ENCODE measurements at places on chromosomes 2 and 18.

DNA sequence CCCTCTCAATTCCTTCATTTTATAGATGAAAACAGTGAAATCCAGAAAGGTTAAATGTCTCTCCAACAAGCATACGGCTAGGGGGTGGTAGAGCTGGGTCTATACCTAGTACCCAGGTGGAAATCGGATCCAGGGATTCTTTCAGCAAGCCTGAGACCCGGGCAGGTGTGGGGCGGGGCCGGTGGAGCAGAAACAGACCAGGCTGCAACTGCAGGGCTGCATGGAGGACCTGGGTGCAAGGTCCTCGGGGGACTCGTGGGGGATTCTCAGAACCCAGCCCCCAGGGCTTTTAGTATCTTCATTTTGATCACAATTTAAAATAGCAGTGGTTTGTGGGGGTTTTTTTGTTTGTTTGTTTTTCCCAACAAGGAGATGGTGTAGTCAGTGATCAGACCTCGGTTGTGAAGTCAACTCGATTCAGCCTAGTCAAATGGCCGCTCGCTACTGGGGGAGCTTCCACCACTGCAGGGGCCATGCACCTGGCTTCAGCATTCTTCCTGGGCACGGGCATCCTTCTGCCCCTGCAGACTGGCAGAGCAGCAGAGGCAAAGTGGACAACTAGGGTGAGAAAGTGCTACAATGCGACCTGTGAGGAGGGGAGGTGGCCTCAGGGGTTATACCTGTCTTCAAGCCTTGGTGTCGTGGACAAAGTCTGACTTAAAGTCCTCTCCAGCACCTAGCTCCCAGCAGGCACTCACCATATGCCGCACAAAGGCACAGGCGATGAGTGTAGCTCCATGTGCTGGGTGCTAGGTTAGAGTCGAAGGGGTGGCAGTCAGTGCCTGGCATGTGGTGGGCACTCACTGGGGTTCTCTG, 46.3 kb downstream of the GORASP2 start:
- DNase-seq, result no peak

DNA sequence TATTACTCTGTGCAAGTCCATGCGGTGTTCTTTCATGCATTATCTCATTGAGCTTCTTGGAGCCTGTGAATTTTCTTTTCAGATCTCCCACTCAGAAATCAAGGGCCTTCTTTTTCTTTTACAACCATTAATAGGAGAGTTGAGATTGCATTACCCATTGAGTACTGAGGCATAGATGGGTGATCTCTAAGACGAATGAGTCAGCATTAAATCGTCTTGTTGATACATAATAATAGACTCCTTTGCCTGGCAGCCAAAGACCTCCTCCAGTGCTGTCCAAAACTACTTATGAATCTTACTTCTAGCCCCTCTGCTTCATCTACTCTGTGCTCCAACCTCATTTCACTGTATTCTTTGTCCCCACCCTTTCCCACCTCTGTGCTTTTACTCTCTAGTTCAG, 180.5 kb downstream of the AGPS start:
- no peak for DNase-seq

DNA sequence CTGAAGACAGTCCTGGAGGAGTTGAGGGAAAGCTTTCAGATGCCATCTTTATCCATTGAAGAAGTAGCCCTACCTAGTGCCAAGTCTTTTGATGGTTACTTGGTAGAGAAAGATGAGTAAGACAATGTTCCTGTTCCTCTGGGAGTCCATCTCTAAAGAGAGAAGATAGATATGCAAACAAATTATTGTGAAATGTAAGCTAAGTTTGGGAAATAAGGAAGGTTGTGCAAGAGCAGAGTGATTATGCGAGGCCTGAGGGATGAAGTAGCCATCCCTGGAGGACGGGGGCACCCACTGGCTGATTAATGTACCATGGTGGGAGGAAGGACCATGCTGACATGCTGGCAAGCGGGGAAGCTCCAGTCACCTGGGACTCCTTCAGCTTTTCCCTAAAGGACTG, 994 bp upstream of the DTNA start:
- DNase-seq, result peak; percentile 9

DNA sequence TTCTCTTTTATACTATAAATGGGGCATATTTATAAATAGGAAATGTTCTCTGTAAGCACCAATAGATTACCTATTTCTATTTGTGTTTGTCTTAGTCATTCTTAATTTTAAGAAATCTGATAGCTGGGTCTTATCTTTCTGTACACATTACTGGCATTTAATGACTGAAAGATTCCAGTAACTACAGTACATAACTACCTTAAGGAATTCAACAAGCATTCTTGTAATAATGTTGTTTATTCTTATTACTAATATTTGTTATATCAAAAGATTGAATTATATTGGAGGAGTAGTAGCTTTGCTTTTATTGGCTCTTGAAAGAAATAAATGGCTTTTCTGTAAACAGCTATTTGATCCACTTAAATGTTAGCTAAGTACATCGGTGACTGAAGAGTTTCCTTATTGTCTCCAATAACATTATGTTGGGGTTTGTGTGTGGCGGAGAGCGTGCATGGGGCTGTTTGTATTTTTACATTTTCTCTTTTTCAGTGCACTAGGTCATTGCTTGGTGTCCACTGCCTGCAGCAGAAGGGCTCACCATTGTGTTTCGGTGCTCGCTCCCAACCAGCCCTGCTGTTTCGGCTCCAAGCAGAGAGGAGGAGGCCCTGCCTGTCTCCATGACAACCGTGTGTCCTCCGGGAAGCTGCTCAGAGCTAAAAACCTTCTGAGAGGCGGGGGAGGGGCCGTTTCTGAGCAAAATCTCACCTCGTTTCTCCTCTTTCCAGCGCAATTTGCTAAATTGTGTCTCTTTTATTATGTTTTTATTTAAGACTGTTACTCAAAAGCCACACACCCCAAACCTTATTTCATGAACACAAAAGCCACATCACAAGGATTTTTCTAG, 112.5 kb upstream of the SLC38A11 start:
- peak; percentile 74 for DNase-seq

DNA sequence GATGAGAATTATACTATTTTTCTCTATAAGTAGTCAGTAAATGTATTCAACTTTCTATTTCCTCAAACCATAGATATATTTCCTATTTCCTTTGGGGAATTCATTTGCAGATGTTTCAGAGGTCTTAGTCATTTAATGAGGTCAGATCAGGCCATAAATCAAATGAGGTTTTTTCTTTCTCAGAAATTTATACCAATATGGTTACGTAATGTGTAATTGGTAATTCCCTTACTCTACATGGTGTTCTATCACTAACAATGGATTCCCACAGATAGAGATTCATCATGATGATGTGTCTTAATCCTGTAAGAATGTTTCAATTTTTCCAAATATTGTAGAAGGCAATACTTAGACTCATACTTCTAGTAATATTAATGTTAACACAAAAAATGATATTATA, 108.0 kb downstream of the DPP4 start:
- no peak for DNase-seq

DNA sequence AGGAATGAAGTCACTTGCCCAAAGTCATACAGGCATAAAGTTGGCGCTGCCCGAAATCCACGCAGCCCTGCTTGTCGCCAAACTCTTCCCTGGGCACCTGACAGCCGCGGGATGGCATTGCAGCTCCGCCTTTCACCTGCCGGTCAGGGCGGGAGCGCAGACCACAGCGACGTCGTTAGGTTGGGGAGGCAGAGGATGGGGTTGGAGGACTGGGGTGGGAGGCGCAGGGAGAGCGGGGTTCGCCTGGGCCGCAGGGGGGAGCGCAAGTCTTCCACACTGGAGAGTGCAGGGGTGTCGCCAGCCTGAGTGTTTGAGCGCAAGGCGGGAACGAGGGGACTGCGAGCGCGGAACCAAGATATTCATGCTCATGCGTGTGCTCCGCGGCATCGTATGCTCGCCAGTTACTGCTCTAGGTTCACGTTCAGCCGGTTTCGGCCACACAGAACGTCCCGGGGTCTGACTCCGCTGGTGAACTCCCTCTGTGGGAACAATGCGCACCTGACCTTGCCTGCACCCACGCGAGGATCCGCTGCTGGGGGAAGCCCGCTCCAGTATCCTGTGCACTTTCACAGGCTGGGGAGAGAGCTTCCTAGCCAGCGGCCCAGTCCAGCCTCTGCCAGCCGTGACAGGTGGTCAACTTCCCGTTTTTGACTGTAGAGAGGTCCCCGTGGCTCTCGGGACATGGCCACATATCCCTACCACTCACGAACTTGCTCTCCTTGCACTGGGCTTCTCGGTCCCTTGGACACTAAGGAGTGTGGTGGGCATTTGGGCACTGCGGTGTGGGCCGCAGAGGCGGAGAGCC, 767 bp upstream of the NPPC start:
- DNase-seq, result peak; percentile 37

- DNase-seq, result no peak
Observed at GRCh38 chr2:236752096-236752495, 182.5 kb downstream of the ACKR3 start.

DNA sequence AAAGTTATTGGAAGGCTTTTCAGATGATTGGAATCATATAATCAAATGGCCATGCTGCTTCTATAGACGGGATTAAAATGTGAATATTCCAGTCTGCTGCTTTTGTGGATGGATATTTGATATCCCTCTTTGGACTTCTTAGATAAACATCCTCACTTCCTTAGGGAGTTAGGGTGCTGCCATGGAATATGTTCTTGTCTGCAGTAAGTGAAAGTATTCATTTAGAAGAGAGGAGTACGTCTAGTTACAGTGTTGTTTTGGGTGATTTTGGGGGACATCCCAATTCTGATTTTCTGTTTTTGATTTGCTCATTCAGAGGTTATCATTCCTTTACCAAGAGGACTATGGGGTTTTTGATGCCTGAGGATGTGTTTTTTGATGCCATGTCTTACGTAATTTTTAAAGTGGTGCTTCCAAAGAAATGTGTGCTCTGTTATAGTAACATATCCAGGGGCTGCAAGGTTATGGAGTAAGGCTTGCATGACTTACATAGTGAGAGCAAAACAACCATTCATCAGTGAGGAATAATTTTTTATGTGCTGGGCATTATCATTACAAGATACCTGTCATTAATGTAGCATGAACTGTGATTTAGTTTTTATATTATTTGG, 33.6 kb downstream of the ASXL3 start:
- DNase-seq, result no peak

DNA sequence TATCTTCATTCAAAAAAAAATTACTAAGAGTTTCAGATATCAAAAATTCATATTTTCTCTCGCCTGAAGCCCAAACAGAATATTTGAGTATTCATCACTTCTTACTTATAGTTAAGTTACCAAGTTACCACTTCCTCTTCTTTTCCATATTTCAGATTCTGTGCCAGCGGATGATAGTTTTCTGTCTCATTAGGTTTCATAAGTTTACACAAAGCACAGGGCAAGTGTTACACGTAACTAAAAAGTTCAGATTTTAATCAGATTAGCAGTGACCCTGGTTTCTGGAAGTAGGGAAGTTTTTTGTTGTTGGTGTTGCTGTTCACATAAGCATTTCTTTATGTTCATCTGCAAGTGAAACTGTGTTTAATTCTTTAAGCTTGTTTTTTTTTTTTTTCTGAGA, 10.2 kb downstream of the AFTPH start:
- DNase-seq, result no peak

- peak; percentile 60 for DNase-seq
Observed at GRCh38 chr2:178478439-178479274, at the start of gene FKBP7. Gene FKBP7 (minus strand): TSS chr2:178478600. CDS start chr2:178478499, 101 bp downstream.

- DNase-seq, result no peak
Observed at GRCh38 chr18:3060667-3061580, 48.0 kb upstream of the LPIN2 start.

DNA sequence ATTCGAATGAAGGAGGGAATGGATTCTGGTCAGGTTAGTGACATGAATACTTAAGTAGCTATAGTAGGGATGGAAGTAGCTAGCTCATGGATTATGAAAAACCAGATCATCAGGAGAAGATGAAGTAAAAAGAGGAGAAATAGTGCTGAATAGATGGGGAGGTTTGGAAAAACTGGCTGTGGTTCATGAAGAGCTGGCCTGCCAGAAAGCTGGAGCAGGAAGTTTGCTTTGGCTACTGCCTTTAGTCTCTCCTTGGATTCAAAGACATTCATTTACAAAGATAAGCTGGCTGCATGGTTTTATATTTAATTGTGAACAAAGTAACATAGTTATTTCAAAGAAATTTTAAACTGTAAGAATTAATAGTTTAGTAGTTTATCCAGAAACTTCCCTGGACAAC, 567.0 kb downstream of the RIT2 start:
- DNase-seq, result no peak

DNA sequence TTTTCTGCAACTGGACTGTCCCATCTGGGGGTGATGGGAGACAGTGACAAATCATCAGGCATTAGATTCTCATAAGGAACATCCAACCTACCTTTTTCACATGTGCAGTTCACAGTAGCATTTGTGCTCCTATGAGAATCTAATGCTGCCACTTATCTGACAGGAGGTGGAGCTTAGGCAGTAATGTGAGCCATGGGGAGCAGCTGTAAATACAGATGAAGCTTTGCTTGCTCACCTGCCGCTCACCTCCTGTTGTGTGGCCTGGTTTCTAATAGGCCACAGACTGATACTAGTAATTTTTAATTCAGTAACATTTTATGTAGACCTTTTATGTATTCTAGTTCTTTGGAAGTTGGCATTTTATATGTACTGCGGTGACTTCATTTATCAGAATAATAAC, 180.1 kb upstream of the SPOPL start:
- peak; percentile 60 for DNase-seq

DNA sequence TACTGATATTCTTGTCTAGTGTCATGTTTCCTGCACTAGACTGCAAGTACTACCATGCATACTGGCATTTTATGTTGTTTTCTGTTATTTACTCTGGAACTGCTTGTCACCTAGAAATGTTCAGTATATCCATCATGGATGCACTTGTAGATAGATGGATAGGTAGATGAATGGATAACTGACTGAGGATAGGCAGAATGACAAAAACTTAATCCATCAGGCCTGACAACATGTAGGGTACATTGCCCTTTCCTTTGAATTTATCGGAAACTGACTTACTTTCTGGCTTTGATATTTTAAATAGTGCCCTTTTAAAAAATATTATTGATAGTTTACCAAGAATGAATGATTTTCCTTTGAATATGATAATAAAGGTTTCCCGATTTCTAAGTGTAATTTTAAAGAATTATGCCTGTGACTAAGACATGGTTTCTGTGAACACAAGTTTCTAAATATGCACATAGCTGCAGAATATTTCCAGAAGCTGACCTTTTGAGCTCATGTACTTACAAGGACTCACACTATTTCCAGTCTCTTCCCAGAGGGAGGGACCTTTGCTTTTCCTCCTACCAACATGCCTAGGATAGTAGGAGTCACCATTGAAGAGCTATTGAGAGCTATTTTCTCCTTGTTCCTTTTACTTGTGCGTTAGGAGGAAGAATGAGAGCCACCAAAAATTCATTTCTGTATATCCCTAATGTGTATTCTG, 81.3 kb downstream of the ANKRD12 start:
- DNase-seq, result no peak

DNA sequence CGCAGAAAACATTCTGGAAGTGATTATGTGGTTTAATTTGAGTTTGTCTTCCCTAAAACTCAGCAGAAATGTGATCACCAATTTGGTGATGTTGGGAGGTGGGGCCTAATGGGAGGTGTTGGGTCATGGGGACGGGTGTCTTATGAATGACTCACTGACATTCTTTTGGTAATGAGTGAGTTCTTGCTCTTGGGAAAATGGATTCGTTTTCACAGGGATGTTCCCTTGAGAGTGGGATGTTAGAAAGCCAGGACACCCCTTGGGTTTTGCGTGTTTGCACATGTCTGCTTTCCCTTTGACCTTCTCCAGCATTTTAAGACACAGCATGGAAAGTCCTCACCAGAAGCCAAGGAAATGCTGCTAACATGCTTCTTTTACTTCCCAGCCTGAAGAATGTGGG, 321.5 kb upstream of the NT5C1B start:
- no peak for DNase-seq

- DNase-seq, result no peak
Observed at GRCh38 chr2:240986787-240987411, 11.5 kb upstream of the SNED1 start.

All from NCI-H1930 (cell line).